GM12865 (cell line): ENCODE measurements at places on chromosomes 7 and 10.
A peak's percentile ranks its signal among the peaks of the same experiment; 100 is the strongest.

GRCh38 chr7:145909991-145910513 lies 206.5 kb upstream of the CNTNAP2 start:
- DNase-seq = no peak

- no peak for DNase-seq
Observed at GRCh38 chr7:47952224-47952623, 4.0 kb upstream of the PKD1L1 start.

DNA sequence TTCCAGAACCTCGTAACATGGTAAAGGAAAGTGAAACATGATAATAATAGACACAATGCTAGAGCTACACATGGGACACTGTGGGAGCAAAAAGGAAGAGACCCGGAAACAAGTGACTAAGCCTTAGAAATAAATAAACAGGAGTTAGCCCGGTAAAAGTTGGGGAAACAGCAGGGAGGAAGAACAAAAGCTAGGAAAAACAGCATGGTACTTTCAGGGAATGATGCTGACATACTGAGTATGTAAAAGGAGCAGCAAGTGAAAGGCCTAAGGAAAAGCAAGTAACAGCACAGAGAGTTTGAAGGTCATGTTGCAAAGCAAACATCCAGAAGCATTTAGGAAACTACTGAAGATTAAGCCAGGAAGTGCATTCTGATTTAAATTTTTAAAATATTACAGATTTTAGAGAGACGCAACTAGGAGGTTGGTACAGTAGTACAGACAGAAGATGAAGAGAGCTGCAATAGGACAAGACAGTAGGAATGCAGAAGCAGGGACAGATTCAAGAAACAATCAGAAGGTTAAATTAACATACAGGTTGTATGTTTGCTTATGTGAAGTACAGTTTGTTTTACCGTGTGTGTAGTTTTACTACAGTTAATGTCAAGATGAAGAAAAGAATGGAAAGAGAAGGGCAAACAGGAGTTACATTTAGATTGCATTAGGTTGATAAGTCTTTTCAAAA lies 63.7 kb downstream of the ARHGAP12 start:
- no peak for DNase-seq

DNA sequence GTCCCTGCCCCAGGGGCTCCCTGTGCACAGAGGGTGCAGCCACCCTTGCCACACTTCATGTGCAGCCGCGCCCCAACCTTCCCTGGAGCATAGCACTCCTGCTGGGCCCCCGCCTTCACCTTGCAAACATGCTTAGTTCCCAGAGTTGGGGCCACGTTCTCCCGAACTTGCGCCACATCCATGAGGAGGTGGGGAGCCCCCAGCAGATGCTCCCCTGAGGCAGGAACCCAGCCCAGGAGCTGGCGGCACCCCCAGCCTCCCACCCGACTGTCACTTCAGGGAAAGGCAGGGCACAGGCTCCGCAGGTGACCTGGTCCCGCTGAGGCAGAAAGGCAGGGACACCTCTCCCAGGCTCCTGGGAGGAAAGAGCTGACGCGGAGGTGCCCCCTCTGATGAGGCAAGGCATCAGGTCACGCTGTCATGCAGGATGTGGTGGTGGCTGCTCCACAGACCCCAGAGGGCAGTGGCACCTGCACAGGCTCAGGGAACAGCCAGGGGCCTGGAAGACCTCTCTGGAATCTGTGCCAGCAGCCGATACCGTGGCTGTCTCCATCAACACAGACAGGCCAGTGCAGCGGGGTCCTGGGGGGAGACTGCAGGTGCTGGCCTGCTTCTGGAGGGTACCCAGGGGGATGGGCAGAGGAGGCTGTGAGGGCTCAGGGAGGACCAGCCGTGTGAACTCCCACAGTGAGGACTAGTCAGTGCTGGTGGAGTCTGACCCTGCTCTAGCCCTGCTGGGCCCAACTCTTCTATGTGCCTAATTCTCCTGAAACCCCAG lies 221.3 kb downstream of the MAD1L1 start:
- DNase-seq = no peak

GRCh38 chr7:134685250-134685649 lies 38.6 kb downstream of the BPGM start:
- no peak for DNase-seq

DNA sequence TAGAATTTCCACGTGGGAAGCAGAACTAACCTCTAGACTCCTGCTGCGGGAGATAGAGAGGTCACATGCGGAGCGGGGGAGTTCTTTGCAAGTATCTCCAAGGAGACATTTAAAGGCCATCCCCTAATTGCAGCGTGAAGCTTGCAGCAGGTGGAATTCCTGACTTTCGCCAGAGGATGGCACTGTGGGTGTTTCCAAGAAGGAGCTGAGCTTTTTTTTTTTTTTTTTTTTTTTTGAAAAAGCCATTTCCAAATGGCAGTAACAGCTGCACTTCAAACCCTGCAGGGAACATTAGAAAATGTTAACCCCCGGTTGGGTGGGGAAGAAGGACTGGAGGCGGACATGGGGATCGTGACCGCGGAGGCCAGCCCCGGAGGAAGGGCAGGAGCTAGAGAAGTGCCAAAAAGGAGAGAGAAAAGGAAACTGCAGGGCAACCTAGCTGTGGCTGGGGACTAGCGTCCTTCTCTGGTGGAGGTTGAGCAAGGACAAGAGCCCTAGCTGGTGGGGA lies 487.7 kb downstream of the TYW1 start:
- peak; percentile 70 for DNase-seq

DNA sequence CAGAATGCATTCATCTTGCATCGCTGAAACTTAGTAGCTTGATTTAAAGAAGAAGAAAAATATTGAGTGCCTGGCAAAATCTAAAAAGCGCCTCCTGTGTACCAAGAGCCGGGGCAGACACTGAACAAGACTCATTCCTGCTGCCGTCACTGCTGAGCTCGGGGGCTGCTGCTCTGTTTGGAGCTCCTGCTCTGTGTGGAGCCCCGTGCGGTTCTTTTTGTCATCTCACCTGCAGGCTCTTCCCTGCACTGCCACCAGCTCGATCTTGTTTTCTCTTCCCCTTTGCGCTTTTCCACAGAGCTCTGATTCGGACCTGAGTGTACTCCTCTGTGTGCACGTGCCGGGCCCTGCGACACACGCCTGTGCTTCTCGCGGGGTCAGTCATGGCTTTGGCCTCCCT lies 462.1 kb upstream of the DPP6 start:
- no peak for DNase-seq

DNA sequence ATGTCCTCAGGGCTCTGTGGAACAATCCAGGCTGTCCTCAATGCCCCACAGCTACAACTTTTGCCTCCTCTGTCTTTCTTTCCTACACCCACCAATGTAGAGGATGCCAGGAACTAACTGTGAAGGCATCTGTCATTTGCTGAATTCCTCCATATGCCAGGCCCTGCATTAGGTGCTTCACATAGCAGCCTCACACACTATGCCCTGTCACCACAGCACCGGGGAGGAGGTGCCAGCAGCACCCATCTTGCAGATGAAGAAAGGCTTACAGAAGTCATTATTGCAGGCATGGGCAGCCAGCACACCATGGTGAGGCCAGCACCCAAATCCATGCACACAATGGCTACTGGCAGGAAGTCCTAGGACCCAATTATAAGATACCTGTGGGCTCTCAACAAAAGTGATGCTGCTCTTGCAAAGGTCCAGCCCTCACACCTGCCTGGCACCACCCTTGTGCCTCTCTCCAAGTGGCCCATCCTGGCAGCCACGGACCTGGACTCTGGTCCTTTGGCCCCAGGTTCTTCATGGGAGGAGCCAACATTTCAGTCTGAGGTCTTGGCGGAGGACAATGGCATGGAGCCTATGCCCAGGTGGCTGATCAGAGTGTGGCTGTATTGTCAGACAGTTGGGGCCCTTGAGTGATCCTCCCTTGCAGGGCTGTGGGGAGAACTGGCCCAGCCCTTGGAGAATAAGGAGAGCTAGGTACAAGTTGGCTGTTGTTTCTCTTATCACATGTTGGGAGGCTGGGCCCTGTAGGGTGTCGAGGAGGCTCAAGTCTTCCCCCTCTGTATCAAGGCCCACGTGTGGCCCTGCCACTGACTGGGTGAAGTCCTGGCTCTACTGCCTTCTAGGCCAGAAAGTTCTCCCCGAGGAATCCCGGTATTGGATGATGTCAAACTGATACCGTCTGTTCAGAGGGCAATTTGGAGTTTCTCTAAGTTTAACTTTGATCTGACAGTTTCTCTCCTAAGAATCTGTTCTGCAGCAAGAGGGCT lies 14.4 kb upstream of the MYL7 start:
- no peak for DNase-seq

DNA sequence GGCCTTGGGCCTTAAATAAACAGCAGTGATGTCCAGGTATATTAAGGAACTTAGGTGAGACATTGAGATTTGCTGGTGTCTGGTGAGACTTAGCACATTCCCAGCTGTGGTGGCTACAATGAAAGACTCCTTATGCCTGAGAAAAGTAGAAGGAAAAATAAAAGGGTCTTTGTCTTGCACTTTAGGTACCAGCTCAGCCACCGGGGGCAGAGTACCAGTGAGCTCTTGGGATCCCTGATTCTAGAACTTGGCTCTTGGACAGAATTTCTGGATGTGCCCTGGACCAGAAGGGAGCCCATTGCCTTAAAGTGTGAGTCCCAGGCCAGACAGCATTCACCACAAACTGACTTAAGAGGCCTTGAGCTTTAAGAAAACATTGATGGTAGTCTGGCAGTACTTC lies 1038.7 kb downstream of the SORCS3 start:
- DNase-seq = no peak

- no peak for DNase-seq
Observed at GRCh38 chr10:132447446-132448247, 50.6 kb downstream of the PWWP2B start.

DNA sequence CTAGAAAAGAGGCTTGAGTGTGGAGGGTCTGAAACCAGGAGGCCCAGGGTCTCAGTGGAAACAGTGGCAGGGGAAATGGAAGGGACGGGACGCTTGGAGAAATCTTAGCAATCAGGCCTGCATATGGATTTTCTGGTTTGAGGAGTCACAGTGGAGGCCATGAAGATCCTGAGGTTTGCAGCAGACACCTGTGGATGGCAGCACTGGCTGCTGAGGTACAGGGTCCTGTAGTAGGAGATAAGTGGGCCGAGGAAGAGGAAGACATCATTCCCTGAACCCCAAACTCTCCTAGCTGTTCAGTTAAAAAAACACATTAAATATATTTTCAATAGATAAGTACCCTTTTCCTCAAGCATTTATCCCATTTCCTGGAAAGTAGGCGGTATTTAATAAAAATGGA lies 208.8 kb upstream of the IGFBP3 start:
- DNase-seq = no peak

DNA sequence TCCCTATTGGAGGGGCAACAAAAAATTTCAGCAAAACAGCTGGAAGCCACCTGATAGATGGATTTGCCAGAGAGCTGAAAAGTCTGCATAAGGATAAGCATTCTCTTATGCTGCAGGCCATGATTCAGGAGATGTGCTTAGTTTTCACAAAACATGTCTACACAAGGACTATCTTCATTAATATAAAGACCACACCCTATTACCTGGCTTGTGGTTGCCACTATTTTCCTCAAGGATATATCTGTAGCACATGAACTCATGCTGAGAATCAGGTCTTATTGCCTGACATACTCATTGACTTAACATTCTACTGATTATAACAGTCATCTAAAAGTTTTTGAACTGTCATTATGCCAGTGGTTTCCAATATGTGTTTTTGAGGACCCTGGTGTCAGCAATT lies 7.1 kb upstream of the COL17A1 start:
- no peak for DNase-seq

DNA sequence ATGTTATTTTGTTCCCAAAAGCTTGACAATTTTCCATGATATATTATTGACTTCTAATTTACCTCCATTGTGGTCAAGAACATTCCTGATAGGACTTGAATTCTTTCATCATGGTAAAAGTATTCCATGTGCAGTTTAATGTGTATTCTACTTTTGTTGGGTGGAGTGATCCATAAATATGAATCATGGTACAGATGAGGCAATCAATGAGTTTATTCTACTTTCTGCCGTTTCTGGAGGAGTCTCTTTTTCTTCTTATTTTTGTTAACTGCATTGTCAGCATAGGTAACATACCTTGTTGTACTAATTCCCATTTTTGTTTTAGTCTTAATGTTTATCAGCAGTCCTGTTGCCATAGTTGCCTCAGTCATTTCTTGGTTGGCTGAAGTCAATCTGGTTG lies 69.6 kb downstream of the SHOC2 start:
- no peak for DNase-seq

DNA sequence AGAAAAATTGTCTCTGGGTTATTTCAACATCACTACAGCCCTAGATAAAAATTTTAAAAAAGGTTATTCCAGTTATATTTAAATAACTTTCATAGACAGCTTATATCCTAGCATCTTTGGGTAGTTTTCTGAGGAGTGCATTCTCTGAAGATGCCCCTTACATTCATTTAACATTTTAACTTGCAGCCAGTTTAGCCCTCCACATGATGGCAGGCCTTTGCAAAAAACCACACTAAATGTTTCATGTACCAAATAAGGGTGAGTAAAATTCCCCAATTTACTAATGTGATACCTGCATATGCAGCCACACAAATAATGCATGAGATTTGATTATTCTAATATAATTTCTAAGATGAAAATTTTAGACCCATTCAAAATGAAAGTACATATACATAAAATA lies 108.4 kb upstream of the ZWINT start:
- peak; percentile 4 for DNase-seq

DNA sequence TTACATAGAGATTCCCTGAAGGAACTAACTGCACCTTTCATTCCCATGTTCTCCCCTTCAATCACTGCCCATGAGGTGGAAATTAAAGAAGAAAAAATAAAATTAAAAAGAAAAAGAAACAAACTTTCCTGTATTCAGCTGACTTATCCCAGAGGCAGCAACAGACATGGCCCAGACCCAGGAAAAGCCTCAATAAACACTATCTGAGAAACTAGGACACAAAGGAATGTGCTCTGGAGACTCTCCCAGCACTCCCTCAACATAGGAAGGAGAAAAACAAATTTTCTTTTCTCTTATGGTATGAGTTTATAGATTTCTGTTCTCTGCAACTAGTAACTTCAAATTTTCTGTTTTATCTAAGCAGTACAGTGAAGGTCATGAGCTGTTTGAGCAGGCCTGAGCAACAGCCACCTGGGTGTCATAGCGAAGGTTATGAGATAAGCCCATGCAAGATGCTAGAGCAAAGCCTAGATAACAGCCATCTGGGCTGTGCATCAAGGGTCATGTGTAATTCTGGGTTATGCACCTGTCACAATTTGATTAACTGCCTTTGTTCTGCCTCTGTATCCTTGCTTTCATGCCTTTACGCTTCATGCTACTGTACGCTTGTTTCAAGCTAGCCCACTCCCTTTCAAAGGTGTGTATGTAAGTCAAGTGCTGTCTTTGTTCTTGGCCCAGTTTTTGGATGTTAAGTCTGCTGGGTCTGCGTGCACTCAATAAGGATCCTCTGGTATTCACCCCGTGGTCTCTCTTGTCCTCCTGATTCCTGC lies 11.0 kb upstream of the OR6B1 start:
- DNase-seq = no peak
